ENCODE measurements at places on chromosomes 5 and 9. TPM values are rescaled to one million over a fixed set of nuclear protein-coding genes. Genes with fewer than 3 reads are reported as not detected.

DNA sequence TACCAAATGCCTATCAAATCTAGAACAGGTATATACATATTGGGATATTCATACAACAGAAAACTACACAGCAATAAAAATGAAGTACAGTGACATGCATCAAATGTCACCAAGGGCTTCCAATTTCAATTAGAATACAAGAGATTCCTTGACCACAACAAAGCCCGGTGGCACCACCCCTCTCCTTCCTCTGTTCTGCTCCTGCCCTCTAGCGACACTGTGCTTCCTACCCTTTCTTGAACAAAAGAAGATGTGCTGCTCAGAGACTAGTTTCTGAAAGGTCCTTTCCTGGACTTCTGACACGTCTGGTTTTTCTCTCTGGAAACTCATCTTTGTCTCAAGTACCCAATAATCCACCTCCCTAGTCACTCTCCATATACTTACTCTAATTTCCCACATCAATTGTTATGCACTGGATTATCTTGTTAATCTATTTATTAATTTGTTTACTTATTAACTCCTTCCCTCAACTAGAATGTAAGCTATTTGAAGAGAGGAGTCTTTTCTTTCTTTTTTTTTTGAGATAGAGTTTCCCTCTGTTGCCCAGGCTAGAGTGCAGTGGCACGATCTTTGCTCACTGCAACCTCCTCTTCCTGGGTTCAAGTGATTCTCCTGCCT lies 70.4 kb upstream of the CTSV start:
- H3K27ac ChIP-seq = no peak overlapping the region
- no peak overlapping the region for H3K4me3 ChIP-seq
- no peak for DNase-seq
- H3K4me1 ChIP-seq = no peaks in the 10 kb centered on the region
- H3K27me3 ChIP-seq = no peaks in the 10 kb centered on the region

The ENC1 gene
- 19.9 TPM for total RNA-seq

DNA sequence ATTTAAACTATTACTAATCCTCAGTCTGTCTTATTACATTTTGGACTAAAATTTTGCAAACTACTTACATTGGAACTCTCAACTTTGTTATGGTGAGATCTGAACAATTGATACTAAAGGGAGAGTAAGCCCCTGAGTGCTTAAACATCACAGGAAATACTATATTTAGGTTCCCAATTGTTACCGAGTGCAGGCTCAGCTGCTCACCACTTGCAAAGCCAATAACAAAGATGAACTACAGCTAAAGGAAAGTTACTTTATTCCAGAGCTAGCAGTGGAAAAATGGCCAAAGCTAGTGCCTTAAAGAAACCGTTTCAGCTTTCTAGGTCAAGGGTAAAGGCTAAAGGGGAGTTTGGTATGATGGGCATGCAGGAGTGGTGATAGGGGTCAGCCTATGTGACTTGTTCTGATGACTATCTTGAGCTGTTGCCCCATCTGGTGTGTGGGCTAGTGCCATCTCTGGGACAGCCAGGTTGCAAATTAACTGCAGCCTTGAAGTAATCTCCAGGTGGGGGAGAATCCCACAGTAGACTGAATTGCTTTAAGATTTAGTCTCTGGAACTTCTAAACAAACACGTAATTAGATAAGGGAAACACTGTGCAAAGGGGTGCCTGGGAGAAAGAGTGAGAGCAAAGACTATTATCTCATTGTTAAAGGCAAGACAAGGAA lies 7.8 kb upstream of the NDUFB6 start:
- H3K4me3 ChIP-seq = no peak overlapping the region
- no peaks in the 10 kb centered on the region for H3K4me1 ChIP-seq
- H3K27me3 ChIP-seq = no peaks in the 10 kb centered on the region
- H3K27ac ChIP-seq = no peak overlapping the region

The TEX48 gene
- total RNA-seq = not detected

DNA sequence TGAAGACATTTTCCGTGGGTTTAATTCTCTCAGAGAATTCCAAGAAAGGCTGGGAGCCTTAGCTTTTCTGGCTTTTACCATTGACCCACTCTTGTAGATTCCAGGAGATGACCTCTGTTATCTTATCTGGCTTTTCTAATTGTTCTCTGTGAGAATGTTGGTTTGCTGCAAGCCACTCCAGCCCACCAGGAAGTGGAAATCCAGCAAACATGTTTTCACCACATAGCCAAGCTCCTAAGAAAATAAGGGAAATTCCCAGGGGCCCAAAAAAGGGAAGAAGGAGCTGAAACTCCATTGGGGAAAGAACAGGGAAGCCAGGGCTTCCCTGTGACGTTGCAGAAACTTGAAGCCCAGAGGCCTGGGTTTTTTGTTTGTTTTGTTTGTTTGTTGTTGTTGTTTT lies 19.7 kb downstream of the GPR107 start:
- H3K4me3 ChIP-seq = no peak overlapping the region
- no peak for DNase-seq
- peaks cover 12% of the 10 kb centered on the region for H3K36me3 ChIP-seq
- peaks cover 9% of the 10 kb centered on the region for H3K4me1 ChIP-seq

- no peak overlapping the region for H3K27ac ChIP-seq
- DNase-seq = no peak
- no peak overlapping the region for H3K4me3 ChIP-seq
- no peaks in the 10 kb centered on the region for H3K36me3 ChIP-seq
- H3K4me1 ChIP-seq = no peaks in the 10 kb centered on the region
Measured at GRCh38 chr5:93164690-93165089, 416.3 kb downstream of the NR2F1-AS1 start.

The REXO4 gene
- 22.2 TPM for total RNA-seq

The MSMP gene
- not detected for total RNA-seq

DNA sequence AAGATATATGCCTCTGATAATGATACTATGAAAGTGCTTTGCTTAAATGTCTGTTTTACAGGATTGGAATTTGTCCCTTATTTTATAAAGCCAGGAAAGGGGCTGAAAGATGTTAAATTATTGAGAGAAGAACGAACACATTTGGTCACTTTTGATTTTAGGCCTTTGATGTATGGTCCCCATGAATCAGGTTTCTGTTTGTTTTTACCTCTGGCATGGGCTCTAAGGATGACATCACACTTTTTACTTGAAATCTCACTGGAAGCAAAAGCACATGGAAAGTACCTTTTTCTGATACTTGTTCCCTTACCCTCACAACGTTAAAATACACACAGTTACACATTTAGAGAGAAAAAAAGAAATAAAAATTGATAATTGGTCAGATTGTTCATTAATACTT lies 6.9 kb downstream of the OTULIN start:
- peaks cover 32% of the 10 kb centered on the region for H3K4me1 ChIP-seq
- H3K27me3 ChIP-seq = no peaks in the 10 kb centered on the region
- H3K4me3 ChIP-seq = no peak overlapping the region
- no peaks in the 10 kb centered on the region for H3K36me3 ChIP-seq
- no peak for DNase-seq

- H3K27me3 ChIP-seq = no peaks in the 10 kb centered on the region
- H3K36me3 ChIP-seq = no peaks in the 10 kb centered on the region
- no peak for DNase-seq
- H3K4me3 ChIP-seq = no peak overlapping the region
- no peaks in the 10 kb centered on the region for H3K4me1 ChIP-seq
- no peak overlapping the region for H3K27ac ChIP-seq
Measured at GRCh38 chr9:112532427-112532826, 45.8 kb downstream of the KIAA1958 start.

GRCh38 chr5:3375586-3376311 lies 219.9 kb upstream of the IRX1 start:
- no peaks in the 10 kb centered on the region for H3K27me3 ChIP-seq
- no peak for DNase-seq
- H3K27ac ChIP-seq = no peak overlapping the region
- no peak overlapping the region for H3K4me3 ChIP-seq
- H3K36me3 ChIP-seq = no peaks in the 10 kb centered on the region
- H3K4me1 ChIP-seq = no peaks in the 10 kb centered on the region

The SLIT3 gene
- total RNA-seq = 32.2 TPM

DNA sequence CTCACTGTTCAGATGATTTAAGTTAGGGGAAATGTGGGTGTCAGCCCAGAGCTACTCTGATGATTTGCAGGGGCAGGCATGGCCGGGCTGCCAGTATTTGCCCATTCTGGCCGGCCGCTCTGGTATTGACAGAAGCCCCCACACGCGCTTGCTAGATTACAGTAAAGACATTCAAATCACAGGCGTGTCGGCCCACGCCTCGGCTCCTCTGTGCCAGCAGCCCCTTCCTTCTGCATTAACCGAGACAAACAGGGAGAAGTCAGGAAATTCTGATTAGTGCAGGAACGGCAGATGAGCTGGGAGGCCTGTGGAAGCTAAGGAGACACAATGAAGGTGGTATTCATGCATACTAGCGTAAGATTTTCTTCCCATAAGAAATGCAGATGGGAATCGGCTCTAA lies 113.3 kb downstream of the CRB2 start:
- DNase-seq = no peak
- H3K27ac ChIP-seq = no peak overlapping the region

GRCh38 chr5:72187388-72188075 lies 80.3 kb downstream of the MAP1B start:
- no peak overlapping the region for H3K4me3 ChIP-seq
- no peaks in the 10 kb centered on the region for H3K27me3 ChIP-seq
- no peak for DNase-seq
- no peak overlapping the region for H3K27ac ChIP-seq

- no peaks in the 10 kb centered on the region for H3K36me3 ChIP-seq
- no peak overlapping the region for H3K4me3 ChIP-seq
- no peak overlapping the region for H3K27ac ChIP-seq
Measured at GRCh38 chr5:136094189-136094912, 38.3 kb upstream of the SMAD5 start.
